ENCODE measurements at places on chromosomes 5 and 9. TPM values are rescaled to one million over a fixed set of nuclear protein-coding genes. Genes with fewer than 3 reads are reported as not detected.

DNA sequence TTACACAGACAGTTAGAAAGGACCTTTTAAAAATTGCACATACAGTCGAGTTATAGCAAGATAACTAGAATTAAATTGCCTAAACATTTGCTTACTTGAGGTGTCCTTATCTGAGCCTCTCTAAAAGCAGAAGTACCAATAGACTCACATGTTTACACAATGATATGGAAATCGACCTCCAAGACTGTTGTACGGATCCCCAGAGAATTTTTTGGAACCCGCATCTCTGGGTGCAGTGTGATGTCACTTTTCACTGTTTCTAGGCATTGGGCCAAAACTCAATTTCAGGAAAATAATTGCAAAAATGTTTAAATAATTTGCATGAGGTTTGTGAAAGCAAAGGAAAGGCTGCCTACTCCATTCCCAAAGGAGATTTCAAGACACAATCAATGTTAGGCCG lies 63.1 kb upstream of the ATG10 start:
- no peak for DNase-seq

- DNase-seq, result peak; percentile 63
Observed at GRCh38 chr9:36136272-36136893, at the start of gene GLIPR2. Gene GLIPR2 (plus strand): TSS chr9:36136733. CDS start chr9:36136779, 46 bp downstream.

GRCh38 chr5:170144286-170145023 lies 38.8 kb downstream of the FOXI1 start:
- DNase-seq, result no peak

- no peak for DNase-seq
Observed at GRCh38 chr5:43429706-43430105, 17.5 kb upstream of the CCL28 start.

DNA sequence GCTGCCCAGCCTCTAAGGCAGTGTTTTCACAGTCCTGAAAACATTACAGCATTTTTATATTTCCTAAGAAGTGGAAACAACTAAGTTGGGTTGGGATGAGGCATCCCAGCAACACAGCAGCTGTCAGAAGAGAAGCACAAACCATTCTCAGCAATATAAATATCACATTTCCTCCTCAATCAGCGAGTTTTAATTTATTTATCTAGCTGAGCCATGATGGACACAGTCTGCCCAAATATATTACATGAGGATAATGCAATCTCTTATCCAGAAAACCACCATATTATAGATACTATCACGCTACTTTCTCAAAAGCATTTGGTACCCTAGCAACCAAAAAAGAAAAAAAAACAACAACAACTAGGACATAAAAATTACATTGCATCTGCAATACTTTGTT lies 158.5 kb downstream of the FSTL4 start:
- no peak for DNase-seq

GRCh38 chr5:170195961-170196360 lies 36.8 kb upstream of the C5orf58 start:
- no peak for DNase-seq

GRCh38 chr9:111668026-111668573 lies 6.7 kb downstream of the GNG10 start:
- no peak for DNase-seq

GRCh38 chr9:114115654-114116125 lies 16.6 kb upstream of the KIF12 start:
- no peak for DNase-seq

DNA sequence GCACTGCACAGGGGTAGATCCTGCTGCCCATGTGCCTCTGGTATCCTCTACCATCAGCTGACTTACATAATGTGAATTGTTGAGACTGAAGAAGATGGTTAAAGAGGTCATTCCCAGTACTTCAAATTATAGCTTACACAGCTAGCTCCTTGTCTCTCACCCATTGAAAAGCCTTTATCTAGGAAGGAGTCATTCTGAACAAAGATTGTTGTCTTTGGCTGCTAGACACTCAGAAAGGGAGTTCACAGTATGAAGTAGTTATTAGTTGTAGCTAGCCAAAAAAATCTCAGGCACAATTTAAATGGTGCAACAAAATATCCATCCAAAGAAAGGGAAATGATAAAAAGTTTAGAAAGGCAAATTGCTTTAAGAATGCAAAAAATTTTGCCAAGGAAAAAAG lies 102.0 kb upstream of the NREP start:
- DNase-seq, result no peak

DNA sequence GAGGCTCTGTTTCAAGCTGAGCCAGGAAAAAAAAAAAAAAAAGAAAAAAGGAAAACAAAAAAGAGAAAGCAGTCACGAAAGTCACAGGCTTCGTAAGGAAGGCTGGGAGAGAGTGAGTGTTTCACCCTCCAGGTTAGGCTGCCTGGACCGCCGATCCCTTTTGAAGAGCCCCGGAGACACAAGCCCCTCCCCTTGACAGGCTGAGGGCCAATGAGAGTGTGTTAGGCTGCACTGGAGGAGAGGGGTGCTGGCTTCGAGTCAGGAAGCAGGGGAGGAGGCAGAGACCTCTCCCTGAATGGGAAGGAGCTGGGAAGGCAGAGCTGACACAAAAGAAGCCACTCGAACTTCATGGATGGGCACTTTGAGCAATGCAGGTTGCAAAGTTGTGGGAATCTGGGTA lies at the start of gene NMUR2:
Gene NMUR2 (minus strand): TSS at position 135 of the 400 bp plus-strand sequence. CDS start 166 bp downstream, outside the sequence.
- no peak for DNase-seq

The TMEFF1 gene
- 2.1 TPM for total RNA-seq

The NINJ1 gene
- total RNA-seq, result 64.6 TPM

The GOLGA2 gene
- 41.5 TPM for total RNA-seq

The ALDH7A1 gene
- 37.0 TPM for total RNA-seq

The SH3RF2 gene
- 6.8 TPM for total RNA-seq

Data from RPMI7951 (cell line).